ENCODE measurements at places on chromosomes 6 and 20.
A peak's percentile ranks its signal among the peaks of the same experiment; 100 is the strongest.

GRCh38 chr6:98634569-98634968, 199.8 kb upstream of the POU3F2 start:
- DNase-seq = no peak

GRCh38 chr20:63090052-63090451, 83.3 kb upstream of the BHLHE23 start:
- DNase-seq = no peak

DNA sequence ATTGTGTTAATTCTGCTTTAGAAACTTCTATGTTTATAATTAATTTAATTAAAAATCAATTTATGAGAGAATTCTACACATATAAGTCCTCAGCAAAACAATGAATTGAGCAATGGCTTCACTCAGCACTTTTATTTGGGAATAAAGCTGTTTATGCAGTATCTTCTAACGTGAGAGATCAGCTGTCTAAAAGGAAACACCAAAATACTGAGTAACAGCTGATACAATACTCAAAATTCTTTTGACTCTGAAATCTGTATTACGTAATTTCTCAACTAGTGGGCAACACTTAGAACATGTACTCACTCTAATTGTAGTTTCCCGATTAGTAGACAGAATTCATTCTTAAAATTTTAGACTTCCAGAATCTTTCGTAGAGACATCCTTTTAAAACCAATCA, 49.8 kb downstream of the MAP3K7 start:
- no peak for DNase-seq

- DNase-seq = peak; percentile 50
Observed at GRCh38 chr6:149233056-149233715, 84.3 kb upstream of the TAB2 start.

- DNase-seq = no peak
Observed at GRCh38 chr20:54048891-54049545, 21.4 kb downstream of the BCAS1 start.

- no peak for DNase-seq
Observed at GRCh38 chr20:60171738-60172137, 213.5 kb downstream of the CDH26 start.

DNA sequence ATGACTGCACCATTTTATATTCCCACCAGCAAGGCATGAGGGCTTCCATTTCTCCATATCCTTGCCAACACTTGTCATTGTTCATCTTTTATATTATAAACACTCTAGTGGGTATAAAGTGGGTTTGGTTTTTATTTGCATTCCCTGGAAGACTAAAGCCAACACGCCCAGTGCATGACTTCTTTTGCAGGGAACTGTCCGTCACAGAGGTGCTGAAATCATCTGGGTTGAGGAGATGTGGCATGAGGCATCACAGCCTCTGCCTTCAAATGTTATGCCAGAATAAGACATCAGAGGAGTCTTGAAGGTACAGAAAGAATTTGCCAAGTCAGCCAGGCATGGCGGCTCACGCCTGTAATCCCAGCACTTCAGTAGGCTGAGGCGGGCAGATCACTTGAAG, 29.9 kb upstream of the FAM210B start:
- no peak for DNase-seq

GRCh38 chr6:52284131-52284459, 447 bp downstream of the MCM3 start:
- DNase-seq = no peak

Data from 8988T (cell line).